AG04449 (cell line): ENCODE measurements at places on chromosomes 1 and 21.

DNA sequence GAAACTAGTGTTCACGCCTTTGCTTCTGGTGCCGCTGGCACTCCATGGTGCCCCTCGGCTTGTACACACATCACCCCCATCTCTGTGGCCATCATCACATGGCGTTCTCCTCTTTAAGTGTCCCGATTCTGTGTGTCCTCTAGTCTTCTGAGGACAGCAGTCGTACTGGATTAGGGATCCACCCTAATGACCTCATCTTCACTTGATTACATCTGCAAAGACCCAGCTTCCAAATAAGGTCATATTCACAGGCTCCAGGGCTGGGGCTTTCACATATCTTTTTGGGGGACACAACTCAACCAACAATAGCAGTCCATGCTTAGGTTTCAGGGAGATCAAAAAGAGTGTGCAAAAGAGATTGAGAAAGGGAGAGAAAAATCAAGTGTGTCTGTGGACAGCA lies 64.9 kb downstream of the HLCS start:
- DNase-seq = no peak

DNA sequence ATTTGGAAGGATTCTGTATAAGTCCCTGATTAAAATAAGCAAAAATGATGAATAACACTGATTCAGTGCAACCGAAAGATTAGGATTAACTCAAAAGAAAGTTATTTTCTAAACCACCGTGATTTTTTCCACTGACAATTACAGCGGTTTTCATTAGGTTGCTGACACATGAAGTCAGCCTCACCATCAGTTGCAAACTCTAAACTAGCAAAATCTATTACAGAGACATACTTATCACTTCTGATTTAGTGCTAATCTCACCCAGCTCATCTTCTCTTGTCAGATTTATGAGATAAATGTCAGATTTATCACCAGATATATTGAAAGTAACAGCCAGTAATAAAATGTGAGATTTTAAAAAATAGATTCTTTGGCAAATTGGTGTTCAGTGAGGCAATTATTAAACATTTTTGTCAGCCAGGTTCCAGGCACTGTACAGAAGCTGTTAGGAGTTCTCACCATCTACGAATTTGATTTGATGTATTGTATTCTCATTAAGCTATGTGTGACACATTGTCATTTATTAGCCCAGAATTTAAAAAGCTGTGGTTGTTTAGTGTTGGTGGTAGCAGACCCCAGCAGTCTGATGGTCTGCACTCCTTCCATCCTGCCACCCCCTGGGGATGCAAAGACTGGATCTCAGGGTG lies 37.3 kb upstream of the LGALS8 start:
- DNase-seq = no peak

- DNase-seq = no peak
Measured at GRCh38 chr21:46667741-46668380, 32.4 kb downstream of the PRMT2 start.

DNA sequence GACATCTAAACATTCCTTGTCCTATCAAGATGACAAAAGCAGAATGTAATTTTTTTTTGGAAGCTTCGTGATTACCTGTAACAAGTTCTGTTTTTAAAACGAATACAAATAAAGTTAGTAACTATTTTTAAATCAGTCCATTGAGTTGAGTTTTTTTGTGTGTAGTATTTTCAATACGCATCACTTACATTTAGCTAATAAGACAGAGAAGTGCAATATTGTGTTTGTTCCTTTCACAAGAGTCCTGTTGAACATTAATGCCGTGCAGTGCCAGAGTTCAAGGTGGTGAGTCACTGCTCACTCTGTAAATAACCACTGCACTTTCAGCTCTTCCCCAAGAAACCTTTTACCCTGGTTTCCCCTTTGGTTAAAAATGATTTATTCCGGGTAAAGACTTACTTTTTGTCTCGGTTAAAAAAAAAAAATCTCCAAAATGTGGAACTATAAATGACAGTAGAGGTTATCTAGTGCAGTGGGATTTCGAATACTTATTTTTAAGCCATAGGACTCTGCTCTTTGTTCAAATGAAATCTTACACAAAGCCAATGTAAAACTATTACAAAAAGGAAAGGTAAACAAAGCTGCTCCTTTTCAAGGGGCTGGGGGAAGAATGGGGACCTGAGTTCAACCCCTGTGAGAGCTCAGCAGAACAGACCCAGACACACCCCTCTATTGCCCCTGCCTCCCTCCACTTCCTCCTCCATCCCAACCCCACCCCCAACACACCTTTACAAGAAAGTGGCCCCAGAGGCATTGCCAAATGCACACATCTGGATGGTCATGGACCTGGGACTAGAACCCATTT lies 14.8 kb upstream of the NCMAP start:
- peak; percentile 14 for DNase-seq

GRCh38 chr1:88502886-88503285 lies 181.2 kb upstream of the PKN2 start:
- no peak for DNase-seq

GRCh38 chr1:61290525-61290924 lies 208.2 kb downstream of the NFIA start:
- no peak for DNase-seq

- no peak for DNase-seq
Measured at GRCh38 chr1:195866781-195867222, 741.4 kb downstream of the KCNT2 start.

- no peak for DNase-seq
Measured at GRCh38 chr1:224211206-224211962, 28.3 kb downstream of the DEGS1 start.

DNA sequence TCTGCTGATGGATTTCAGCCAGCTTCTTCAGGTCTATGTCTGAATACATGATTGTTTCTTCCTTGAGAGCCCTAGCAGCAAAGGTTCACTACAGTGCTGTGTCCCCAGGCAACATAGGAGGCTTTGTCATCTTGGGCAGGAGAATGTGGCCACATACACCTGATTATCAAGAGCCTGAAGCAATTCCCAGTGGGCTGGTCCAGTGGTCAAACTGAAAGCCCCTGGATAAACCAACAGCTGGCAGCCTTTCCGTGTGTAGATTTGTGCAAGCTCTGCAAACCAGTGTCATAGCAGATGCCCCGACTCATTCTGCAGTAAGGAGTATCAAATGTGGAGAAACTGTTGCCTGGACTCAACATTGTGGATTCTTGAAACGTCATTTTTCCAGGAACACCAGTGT lies 2.3 kb upstream of the GIPC2 start:
- no peak for DNase-seq

GRCh38 chr1:155127105-155127966 lies at the start of gene EFNA1:
TSS of gene EFNA1 (plus strand) at chr1:155127876. CDS start at chr1:155127978, 102 bp downstream.
- no peak for DNase-seq

GRCh38 chr1:15424146-15424667 lies 14.0 kb upstream of the CTRC start:
- no peak for DNase-seq

GRCh38 chr1:40745176-40745575 lies 38.4 kb upstream of the KCNQ4 start:
- peak; percentile 56 for DNase-seq

GRCh38 chr1:21239221-21239620 lies 51.0 kb downstream of the ECE1 start:
- DNase-seq = no peak
